Non-pigmented ciliary epithelial cell (primary cell): ENCODE measurements at places on chromosomes 4 and X.

DNA sequence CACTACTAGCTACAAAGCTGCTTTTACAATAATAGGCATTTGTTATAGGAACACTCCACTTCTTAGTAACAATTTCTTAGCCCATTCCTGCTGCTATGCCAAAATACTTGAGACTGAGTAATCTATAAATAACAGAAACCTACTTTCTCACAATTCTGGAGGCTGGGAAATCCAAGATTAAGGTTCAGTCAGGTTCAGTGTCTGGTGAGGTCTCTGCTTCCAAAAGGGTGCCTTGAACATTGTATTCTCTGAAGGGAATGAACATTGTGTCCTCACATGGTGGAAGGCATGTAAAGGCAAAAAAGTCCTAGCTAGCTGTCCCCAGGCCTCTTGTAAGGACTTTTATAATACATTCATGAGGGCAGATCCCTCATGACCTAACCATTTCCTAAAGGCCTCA lies 7.0 kb downstream of the SLC9B1 start:
- no peak for DNase-seq

GRCh38 chr4:15239866-15240265 lies 188.0 kb upstream of the C1QTNF7 start:
- no peak for DNase-seq

DNA sequence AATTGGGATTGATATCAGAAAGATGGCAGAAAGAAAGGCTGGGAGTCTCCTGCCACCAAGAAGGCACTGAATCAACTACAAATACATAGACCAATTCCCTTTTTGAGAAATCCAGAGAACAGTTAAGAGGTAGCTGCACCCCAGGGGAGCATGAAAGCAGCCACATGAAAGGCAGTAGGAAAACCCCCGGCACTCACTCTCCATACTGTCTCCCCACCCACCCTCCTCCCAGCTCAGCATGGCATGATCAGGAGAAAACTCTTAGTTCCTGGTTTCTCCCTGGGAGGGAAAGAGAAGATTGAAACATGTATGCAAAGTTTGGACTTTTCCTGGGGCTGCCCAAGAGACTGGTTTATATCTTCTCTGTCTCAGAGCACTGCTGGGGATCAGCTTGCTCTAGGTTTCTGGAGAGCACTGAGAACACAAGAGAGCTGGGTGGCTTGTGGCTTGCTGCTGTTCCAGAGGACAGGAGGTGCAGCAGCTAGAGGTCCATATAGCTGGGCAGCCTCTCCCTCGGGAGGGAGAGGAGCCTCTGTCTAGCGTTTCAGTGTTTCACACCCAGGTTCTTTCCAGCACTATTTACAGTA lies 305.7 kb downstream of the PDGFC start:
- DNase-seq = no peak

DNA sequence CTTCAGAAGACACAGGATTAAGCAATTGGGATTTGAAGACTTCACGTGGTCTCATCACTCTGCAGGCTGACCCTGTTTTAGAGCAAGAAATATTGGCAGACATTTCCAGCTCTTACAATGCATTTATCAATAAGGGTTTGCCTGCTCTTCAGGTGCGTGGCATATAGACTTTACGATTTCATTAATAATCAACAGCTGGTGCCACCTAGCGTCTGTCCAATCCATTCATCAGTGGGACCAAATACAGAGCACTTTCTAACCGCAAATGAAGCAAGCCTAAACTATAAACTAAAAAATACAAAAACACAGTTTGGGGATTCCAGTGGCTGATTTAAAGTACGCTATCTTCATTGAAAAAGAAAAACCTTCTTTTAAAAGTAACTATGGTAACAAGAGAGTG lies 125.4 kb upstream of the DMD start:
- no peak for DNase-seq

GRCh38 chrX:70046978-70047377 lies 2.8 kb downstream of the AWAT2 start:
- no peak for DNase-seq

DNA sequence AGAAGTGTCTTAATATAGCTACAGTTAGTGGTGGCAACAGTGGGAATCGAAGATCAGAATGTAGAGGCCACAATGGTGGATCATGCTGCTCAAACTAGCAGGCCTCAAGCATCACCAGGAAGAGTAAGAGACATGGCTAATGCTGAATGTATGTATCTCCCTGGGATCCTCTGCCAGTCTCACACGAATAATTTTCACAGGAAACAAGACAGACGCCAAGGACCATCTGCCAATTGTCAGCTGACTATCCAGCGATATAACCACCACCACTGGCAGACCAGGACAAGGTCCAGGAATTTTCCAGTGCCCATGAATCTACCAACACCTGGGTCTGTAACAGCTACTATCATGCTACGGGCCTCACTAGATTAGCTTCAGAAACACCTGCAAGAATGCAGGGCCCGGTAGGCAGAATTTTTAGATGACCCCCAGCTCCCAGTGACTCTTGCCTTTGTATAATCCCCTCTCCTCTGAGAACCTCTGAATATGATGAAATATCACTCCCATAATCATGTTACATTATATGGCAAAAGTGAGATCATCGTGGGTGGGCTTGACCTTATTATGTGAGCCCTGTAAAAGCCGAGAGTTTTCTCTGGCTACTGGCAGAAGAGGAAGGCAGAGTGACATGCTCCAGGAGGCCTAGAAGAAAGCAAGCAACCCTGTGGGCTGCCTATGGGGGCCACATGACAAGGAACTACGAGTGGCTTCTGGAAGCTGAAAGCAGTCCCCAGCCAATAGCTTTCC lies 429.8 kb downstream of the BCOR start:
- DNase-seq = no peak

DNA sequence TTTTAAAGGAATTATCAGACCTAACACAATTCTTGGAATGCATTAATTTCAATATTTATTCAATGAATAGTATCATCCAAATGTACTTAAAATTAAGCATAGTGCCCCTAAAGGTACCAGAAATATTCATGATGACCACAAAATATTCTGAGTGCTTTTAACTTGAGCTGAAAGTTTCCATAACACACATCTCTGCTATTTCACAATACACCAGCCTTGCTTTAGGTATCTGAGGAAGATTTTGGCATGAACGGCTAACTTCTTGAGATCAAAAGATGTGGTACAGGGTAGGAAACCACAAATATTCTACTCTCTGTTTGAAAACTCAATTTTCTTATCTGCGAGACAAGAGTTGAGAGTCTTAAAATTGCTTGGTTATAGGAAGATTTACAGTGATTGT lies 538.3 kb upstream of the PCDH7 start:
- no peak for DNase-seq

GRCh38 chr4:4486969-4487368 lies 54.9 kb downstream of the STX18 start:
- DNase-seq = no peak

DNA sequence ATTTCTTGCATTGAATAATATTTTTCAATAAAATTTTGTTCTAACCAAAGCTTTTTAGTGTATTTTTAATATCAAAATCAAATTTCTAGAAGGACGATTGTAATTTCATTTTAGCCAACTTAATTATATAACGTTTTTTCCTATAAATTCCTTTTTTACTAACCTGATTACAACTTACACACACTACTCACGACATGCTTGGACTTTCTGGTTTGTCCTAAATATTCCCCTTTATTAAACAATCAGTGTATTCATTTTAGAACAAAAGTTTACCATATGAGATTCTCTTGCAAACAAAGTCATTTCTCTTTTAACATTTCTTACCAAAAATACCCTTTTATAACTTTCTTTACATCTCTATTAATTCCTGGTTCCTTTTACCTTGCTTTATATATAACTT lies 173.7 kb downstream of the PWWP3B start:
- no peak for DNase-seq

DNA sequence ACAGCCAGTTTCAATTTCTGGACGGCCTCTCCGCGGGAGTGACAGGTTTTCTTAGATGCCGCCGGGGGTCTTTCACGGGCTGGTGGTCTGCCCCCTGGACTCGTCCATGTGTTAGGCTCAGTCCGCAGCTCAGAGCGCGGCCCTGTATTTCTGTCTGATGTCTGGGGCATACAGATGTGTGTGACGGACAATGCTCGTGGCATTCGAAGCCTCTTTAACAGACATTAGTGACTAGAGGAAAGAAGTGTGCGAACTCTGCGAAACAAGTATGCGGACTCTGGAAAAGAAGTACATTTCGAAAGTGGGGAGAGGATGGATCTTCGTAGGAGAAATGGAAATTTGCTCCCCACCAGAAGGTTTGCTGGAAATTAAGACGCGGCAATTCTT lies 793 bp upstream of the DCUN1D4 start:
- DNase-seq = no peak

GRCh38 chr4:180542445-180543100 lies 1700.6 kb upstream of the TENM3 start:
- peak; percentile 81 for DNase-seq

DNA sequence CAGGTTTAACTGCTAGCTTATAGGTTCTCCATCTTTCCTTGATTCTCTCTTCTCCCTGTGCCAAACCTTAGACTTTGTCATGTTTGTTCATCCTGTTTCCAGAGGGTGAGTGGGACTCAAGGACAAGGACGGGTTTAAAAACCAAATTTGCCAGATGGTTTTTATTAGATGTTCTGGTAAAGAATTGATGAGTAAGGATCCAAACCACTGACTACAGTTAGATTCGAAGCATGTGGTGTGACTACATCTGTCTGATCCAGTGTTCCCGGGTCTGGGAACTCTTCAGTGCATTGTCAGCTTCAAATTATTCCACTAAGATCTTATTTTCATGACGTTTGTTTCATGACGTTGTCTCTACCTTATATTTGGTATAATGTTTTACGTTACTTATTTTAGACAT lies 37.5 kb downstream of the MTMR1 start:
- peak; percentile 18 for DNase-seq

- no peak for DNase-seq
These were observed 147.2 kb downstream of the SPCS3 start for GRCh38 chr4:176467001-176467400.

GRCh38 chrX:140709421-140709846 lies at the start of gene LINC00632:
TSS of gene LINC00632 (plus strand) at chrX:140709759.
- DNase-seq = no peak

- no peak for DNase-seq
These were observed 248.6 kb downstream of the ADAMTS3 start for GRCh38 chr4:72320223-72320948.

GRCh38 chr4:137474711-137475301 lies 57.5 kb downstream of the PCDH18 start:
- peak; percentile 31 for DNase-seq

GRCh38 chr4:140595065-140595464 lies 26.3 kb upstream of the UCP1 start:
- no peak for DNase-seq

DNA sequence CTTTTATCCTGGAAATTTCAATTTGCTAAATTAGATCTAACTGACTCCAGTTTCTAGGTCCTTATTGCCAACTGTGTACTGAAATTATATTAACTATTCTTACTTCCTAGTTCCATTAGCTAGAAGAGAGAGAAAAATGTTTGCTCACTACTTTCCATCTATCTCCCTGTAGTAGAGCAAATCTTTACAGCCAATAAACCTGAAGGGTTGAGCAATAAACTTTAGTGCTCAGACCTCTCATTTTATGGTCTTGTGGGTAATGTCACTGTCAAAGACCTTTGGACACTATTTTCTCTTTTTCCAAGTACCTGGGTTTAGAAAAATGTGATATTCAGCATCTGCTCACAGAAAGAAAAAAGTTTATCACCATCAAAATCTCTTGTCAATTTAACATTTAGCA lies 237.5 kb upstream of the GEMIN8 start:
- DNase-seq = no peak

DNA sequence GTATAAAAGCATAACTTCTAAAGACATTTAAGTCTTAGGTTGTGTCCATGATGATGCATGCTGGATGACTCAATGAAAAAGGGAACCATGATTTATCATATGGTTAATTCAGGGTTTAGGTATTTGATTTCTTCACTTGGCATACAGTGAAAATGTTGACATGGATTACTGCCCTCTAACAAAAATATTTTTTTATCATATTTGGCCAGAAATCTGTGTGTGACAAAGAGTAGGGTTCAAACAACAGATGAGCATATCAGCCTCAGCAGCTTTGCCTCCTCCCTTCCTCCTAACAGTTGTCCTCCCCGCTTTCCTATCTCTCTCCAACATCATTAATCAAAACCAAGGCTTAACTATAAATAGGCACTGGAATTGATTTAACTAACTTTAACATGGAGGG lies 46.3 kb downstream of the ARHGAP6 start:
- no peak for DNase-seq

- DNase-seq = no peak
These were observed 671 bp downstream of the HPF1 start for GRCh38 chr4:169756971-169757574.

DNA sequence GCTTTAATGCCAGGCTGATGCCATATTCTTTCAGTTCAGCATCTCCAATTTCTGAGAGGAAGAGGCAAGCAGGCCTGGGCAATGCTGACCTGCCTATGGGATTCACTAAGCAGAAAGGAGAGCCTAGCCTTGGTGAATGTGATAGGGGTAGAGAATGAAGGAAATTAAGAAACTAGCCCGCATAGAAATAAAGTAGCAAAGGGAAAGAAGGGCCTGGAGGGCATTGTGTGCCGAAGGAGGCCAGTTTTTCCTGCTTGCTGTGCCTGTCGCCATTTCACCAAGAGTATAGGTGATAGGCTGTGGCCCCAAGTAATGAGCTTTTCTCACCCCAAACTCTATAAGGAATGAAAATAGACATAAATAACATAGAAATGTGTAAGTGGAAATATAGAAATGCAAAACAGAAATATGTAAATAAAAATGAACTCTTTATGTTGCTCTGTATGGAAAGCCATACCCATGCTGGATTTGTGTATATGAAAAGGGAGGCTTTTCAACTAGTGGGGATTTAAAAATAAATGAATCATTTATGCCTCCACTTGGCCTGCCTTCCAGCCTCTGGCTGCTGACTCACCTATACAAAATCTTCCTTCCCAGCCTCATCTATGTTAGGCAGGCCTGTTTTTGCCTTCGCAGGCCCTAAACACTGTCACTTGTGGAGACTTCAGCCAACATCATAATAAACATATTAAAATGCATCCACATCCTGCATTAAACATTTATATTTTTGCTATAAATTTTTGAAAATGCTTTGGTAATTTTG lies 5.1 kb upstream of the OCRL start:
- DNase-seq = no peak

- no peak for DNase-seq
These were observed 219.4 kb downstream of the SLC4A4 start for GRCh38 chr4:71558248-71558647.

GRCh38 chr4:83454686-83455085 lies 937 bp downstream of the HELQ start:
- no peak for DNase-seq

GRCh38 chr4:71855944-71856343 lies 72.1 kb upstream of the GC start:
- no peak for DNase-seq

- DNase-seq = no peak
These were observed 626 bp downstream of the YTHDC1 start for GRCh38 chr4:68349279-68349648.

GRCh38 chr4:166777760-166778159 lies 456.5 kb downstream of the SPOCK3 start:
- DNase-seq = no peak

- DNase-seq = no peak
These were observed 98.9 kb downstream of the FAM13A start for GRCh38 chr4:88958080-88958479.

- no peak for DNase-seq
These were observed 8.9 kb upstream of the TMA16 start for GRCh38 chr4:163485589-163485988.
